ENCODE measurements at places on chromosomes 7 and 10. TPM values are rescaled to one million over a fixed set of nuclear protein-coding genes. Genes with fewer than 3 reads are reported as not detected.

DNA sequence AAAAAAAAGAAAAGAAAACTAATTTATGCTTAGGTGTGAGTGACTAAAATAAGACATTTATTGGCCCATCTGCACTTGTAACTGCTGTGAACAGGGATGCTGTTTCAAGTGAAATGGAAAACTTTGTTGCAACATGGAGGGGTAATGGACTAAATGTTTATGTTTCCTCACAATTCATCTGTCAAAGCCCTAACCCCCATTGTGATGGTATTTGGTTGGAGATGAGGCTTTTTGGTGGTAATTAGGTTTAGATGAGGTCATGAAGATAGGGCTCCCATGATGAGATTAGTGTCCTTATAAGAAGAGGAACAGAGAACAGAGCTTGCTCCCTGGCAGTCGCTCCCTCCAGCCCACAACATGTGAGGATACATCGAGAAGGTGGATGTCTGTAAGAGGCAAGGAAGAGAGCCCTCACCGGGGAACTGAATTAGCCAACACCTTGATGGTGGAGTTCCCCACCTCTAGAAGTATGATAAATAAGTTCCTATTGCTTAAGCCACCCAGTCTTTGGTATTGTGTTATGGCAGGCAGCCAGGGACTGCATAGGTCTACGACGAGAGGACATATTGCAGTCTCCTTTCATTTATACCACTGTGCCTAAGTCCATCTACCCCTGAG, 28.6 kb upstream of the VCL start:
- no peak for DNase-seq

DNA sequence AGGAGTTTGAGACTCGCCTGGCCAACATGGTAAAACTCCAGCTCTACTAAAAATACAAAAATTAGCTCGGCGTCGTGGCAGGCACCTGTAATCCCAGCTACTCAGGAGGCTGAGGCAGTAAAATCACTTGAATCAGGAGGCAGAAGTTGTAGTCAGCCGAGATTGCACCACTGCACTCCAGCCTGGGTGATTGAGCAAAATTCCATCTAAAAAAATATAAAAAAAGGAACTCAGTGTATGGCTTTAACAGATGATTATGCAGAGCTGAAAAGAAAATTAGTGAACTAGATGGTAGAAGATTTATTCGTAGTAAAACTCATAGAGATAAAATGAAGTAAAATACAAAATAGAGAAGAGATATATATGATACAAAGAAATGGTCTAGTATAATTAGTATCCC, 12.6 kb upstream of the CNOT4 start:
- no peak for DNase-seq

DNA sequence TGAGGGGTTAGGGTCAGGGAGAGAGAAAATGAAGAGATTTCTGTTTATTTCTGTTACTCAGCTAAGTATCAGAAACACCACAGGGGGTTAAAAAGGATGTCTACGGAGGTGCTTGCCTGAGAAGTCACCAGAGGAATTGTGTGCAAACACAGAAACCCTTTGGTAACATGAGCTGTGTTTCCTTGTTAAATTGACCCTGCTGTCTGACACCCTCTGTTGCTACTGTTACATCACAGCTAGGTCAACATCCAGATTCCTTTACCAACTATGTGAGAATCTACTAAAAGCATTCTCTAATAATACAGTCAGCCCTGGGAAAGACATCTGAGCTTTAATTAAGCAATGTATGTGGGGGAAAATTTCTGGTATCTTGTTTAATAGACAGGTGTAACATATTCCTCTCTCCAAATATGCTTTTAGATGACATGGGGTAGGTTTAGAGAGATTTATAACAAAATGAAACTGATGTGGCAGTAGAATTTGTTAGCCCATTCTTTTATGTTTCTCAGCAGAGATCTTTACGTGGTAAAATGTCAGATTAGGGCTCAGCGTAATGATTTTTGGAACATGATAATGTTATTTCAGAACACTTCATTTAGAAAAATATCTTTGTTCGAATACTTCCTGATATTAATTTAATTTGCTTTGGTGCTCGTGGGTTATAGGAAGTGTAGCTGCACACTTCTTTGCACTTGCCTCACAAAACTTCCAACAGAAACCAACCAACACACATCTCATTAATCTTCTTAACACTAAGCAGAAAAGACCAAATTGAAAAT, 168.0 kb upstream of the AHR start:
- DNase-seq = no peak

DNA sequence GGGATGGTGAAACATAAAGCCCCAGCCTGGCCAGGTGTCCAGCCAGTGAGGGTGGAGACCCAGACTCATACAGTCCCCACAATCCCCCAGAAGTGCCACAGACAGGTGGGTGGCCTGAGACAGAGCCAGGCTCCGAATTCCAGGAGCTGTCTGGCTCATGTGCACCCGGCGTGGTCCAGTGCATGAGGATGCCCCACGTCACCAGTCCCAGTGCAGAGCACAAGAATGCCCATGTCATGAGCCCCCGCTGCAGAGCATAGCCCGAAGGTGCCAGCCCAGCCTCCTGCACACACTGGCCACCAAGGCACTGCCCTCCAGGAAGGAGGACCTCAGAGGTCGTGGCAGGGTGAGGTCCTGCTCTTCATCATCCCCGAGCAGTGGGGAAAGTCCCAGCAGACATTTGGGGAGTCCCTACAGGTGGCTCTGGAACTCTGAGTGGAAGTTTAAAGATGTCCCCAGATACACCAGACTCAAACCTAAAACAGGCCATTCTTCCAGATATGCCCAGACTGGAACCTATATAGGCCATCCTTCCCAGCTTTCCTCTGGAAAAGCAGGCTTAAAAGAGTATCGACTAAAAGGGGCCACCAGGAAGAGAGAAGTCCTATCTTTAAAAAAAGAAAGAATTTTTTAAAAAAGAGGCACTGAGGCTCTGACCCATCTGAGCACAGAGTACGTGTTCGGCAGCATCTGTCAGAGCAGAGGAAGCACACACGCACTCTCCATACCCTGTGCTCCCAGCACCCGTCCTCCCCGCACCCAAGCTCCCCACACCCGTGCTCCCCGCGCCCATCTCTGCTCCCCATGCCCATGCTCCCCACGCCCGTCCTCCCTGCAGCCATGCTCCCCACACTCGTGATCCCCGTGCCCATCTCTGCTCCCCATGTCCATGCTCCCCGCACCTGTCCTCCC, 11.5 kb downstream of the DIP2C start:
- DNase-seq = no peak

- DNase-seq = no peak
Observed at GRCh38 chr10:31017534-31018355, 13.9 kb downstream of the ZNF438 start.

- DNase-seq = no peak
Observed at GRCh38 chr10:25547382-25547781, 372.6 kb downstream of the GPR158 start.

- no peak for DNase-seq
Observed at GRCh38 chr7:123769371-123769770, 20.6 kb upstream of the WASL start.

- DNase-seq = no peak
Observed at GRCh38 chr7:14766747-14767146, 135.8 kb downstream of the DGKB start.

Gene PDZD7
- total RNA-seq = 1.6 TPM

Gene MEST
- total RNA-seq = 31.0 TPM

Gene SPRN
- total RNA-seq = not detected

Gene DPYSL4
- 0.60 TPM for total RNA-seq

All from kidney (tissue), 22 donors.